ENCODE measurements at places on chromosomes 2 and 18.

- no peak for DNase-seq
Measured at GRCh38 chr2:234620018-234620417, 123.1 kb upstream of the ARL4C start.

GRCh38 chr2:132521341-132521740, 104.7 kb downstream of the GPR39 start:
- no peak for DNase-seq

DNA sequence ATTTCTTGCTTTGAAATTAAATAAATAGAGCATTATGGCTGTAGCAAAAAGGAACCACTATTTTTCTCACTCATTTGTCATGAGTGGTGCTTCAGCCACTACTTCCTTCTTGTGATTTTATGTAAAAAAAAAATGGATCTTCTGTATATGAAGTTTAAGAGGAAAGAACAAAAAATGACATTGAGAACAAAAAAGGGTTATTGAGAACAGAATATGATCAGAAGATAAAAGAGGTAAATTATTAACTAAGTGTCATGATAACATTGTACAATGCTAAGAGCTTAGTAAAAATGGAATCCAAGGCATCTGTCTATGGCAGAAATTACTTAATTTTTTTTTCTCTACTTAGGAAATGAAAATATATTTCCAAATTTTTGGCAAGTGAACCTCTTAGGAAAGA, 103.5 kb downstream of the PKP4 start:
- no peak for DNase-seq

DNA sequence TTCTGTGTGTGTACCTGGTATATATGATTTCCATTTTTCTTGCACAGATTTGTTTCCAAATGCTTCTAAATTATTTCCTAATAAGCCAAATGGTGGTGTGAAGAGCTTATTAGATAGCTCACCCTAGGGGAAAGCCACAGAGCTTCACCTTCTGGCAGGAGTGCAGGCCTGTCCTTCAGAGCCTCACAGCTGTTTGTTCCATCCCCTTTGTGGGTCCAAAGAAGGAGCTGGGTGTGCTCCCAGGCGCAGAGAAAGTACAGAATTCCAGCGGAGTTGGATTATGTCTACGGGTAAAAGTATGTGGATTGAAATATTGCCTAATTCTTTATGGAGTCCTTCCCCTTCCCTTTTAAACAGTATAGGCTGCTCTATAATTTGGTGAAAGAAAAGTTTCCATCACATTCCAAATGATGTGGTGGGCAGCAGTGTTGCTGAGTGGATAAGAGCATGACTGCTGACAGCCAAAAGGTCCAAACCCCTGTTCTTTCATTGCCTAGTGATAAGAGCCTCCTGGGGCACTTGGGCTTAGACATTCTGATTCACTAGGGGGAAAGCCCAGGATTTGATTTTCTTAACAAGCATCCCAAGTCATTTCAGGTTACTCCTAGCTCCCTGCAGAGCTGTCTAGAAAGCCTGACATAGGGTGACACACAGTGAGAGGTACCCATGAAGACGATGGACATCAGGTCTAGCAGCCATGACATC, 86.6 kb downstream of the WDSUB1 start:
- DNase-seq, result no peak

GRCh38 chr2:223972656-223973102, 15.4 kb downstream of the MRPL44 start:
- DNase-seq, result no peak

- peak; percentile 36 for DNase-seq
Measured at GRCh38 chr2:112691881-112692281, 28.9 kb upstream of the NT5DC4 start.

DNA sequence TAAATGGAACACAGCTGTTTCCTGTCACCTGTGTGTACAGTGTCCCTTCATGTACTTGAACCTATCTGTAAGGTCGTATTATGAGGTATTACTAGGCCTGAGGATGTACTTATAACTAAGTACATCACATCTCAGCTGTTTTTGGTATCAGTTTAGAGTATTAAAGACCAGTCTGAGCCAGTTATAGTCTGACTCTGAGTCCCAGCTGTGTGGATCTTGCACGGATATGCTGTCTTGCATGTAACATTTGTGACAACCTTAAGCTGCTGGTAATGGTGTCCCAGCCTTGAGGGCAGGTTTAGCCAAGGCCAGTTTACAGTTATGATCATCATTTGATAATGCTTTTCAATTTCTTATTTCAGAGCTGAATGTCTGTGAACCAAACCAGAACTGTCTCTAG, 496.3 kb downstream of the SLC4A3 start:
- DNase-seq, result no peak

DNA sequence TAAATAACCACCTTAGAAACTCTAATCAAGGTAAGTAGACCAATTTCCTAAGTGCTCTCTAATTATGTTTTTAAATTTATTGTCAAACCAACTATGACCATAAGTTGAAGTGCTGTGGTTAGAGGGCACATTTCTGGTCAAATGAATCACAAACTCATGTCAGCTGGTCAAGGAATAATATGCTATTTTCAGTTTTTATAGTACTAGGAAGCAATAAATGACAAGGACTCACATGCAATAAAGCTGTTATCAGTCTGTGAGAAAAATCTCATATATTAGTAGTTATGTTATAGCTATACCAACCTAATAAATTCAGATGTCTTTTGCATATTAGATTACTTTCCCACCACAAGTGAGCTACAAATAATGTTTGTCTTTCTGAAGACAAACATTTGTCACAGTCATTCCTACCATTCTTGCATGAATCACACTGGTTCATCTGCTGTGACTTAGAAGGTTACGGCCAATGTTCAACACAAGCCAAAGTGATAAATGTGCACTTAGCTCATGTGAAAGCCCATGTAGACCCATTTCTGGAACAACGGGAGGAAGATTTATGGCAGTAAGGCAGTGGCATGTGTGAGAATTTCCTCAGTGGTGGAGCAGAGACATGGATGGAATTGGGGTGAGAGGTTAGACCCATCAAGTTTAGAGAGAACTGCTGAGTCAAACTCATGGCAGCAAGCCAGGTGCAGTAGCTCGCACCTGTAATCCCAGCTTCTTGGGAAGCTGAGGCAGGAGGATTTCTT, 27.4 kb upstream of the CCNYL1 start:
- no peak for DNase-seq

DNA sequence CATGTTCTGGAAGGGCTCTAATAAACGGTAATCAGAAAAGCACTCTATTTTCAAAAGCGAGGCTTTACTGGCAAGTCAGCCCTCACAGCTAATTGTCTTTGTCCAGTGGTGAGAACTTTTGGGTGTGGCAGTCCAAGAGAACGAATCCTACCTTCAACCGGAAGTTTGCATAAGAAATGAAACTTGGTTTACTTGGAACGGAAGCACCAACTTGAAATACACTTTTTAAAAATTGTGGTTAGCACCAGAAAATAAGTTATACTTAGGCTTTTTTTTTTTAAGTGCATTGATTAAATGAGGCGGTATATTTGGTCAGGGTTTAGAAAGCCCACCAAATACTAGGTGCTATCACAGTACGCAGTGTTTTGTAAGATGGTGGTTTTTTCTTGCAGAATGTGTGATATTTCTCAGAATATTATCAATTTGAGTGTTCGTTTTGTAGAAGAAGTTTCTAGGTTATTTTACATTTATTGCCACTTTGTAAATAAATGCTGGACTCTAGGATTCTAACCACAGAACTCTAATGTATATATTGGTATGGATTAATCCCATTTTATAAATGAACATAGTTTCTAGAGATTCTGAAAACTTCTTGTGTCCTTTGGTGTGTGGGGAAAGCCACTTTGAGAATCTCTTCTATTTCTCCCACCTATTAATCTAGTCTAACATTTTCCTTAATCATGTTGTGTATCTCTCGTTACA, 1.2 kb downstream of the MYL12A start:
- no peak for DNase-seq

- no peak for DNase-seq
Measured at GRCh38 chr2:141554810-141555209, 576.0 kb downstream of the LRP1B start.

DNA sequence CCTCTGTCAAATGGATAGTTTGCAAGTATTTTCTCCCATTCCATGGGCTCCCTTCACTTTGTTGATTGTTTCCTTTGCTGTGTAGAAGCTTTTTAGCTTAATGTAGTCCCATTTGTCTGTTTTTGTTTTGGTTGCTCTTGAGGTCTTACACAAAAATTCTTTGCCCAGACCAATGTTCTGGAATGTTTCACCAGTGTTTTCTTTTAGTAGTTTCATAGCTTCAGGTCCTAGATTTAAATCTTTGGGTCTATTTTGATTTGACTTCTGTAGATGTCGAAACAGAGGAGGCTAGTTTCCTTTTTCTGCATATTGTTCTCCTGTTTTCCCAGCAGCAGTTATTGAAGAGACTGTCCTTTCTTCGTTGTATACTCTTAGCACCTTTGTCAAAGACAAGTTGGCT, 351.6 kb downstream of the PTPRM start:
- no peak for DNase-seq

DNA sequence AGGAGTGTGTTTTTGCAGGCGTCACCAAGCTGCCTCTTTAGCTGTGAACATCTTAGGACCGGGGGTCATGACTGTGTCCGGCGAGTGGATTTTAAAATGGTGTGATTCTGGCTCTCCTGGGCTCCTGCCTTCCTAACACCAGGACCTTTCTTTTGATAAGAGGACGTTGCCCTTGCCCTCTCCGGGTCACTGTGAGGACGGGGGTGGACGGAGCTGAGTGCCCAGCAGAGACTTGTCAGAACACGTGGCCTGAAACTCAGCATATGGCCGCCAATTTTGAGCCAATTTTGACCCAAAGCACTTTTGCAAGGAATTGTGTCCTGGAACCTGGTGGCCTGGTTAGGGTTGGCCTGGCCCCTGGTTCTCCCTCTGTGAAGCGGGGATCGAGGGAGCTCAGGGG, 40.2 kb downstream of the RTP5 start:
- DNase-seq, result no peak

DNA sequence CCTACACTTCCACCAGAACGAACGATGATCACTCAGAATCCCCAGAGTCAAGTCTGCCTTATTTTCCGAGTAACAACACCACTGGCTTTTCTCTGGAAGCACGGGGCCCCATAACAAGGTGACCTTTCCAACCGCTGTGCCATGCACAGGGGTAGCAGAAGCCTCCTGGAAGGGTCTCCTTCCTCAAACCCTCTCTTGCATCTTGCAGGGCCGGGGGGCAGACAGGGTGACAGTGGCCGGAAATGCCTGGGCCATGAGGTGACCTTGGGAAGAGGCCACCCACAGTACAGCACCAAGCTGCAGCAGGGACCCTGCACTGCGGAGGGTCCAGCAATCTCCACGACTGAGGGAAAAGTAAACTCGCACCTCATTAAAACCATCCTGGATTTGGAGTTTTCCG, 108.5 kb downstream of the PXDN start:
- DNase-seq, result no peak

GRCh38 chr2:200741468-200742202, 70.1 kb upstream of the BZW1 start:
- no peak for DNase-seq

DNA sequence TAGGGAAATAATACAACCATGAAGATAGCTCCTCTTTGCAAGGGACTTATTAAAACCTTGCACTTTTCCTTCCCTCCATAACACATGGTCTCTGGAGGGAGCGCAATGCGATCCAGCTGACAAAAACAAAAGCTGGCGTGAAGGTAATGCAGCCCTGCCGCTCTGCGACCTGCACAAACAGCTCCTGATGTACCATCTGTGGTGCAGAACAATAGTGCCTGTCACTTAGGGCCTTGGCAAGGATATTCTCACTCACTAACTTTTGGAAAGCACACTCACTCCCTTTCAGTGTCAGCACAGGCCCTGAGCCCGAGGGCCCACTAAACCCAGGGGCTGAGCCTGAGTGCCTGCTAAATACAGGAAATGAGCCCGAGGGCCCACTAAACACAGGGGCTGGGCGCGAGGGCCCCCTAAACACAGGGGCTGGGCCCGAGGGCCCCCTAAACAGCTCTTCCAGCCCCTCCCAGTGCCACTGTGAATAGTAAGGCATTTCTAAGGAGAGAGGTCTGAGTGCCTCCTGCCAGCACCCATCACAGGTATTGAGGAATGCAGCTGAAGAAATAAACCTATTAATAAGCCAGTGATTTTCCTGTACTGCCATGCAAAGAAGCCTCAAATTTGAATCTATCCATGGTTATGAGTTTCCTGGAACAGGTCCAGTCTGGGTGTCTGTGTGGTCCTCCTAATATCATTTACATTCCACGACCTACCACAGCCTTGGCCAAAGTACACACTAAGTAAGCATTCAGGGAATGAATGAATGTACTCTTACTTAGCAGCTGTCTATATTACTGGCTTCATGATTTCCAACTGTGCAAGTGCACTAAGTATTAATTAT, 9.3 kb downstream of the L3MBTL4 start:
- no peak for DNase-seq

DNA sequence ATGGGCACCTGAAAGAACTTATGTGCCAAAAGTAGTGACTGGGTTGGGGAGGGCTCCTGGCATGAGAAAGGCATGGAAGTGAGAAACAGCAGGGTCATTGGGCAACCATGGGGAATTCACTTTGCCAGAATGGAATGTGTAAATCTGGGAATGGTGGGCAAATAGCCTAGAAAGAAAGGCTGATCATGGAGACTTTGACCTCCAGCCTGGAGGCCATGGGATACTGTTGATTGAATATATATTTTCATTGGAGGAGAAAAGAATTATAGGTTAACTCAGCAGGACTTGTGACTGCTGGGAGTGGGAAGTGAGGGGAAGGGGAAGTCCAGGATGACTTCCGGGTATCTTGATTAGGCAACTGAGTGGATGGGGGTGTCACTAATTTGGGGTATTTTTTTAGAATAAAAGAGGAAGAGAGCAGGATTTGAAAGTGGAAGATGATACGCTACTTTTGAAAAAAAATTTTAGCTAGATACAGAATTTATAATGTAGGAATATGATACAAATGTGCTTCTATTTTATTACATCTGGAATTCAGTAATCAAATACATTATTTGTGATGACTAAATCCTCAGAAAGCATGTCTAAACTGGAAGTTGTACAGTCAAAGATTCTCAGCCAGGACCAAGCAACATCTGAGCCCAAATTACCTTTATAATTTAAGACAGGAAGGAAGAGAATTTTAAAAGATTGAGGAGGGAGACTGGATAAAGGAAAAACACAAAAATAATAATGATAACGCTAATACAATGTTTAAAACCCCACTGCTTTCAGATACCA, 116.2 kb downstream of the GATA6 start:
- no peak for DNase-seq

DNA sequence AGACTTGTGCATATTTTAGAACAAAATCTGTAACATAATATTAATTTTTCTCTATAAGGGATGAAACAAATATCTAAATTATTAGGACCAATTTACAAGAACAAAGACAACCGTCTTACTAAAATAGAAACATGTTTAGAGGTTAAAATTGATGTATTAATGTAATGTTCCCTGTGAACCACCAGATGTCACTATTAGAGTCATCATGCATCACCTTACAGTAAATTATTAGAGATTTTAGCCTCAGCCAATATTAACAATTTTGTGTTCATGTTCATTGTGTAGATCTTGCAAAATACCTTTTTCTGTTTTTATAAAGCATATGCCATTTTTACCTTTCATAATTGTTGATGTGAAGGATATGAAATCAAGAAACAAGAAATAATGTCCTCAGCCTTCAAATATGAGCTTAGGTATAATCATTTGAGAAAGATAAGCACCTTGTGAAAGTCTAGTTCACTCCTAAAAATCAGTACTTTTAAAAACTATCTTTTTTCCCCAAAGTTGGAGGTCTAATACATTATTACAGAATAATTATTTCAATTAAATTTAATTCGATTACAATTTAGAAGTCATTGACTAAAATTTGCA, 344.3 kb upstream of the KCNH7 start:
- no peak for DNase-seq

All from activated T-cell treated with anti-CD3 and anti-CD28 coated beads, Interleukin-2, amount 50 U/mL, for 48 hours (primary cell).